ENCODE measurements at places on chromosomes 3 and 15.

- DNase-seq, result no peak
These were observed 305.9 kb upstream of the ARRDC4 start for GRCh38 chr15:97654481-97655076.

- DNase-seq, result no peak
These were observed 732 bp downstream of the FAM43A start for GRCh38 chr3:194686414-194686815.

DNA sequence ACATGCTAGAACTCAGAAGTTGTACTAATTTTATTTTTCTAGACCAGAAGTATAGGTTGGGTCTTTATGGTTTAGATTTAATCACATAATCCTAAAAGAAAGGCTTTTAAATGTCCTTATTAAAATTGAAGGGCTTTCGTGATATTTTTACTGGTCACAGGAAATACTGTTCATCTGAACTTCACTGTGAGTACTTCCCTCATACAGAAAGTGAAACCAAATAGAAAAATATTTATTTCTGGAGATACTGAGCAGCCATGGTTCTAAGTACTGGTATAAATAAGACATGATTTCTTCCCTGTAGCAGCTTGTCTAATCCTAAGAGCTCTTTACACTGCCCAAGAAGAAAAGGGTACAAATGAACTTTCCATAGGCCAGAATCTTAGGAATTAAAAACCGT, 2.0 kb downstream of the SNRK start:
- DNase-seq, result no peak

DNA sequence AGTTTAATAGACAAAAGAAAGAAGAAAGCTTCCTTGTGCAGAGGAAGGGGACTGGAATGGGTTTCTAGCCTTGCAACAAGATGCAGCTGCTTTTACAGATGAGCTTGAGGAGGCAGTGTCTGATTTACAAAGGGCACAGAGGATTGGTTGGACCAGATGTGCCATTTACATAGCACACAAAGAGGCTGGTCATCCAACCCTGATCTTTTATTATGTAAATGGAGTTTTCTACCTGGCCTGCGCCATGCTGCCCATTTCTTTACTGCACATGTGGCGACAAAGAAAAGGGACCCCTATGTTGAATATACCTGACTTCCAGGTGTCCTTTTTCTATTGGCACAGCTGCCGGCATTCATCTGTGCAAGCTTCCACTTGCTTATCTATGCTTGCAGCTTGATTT, 409.4 kb upstream of the FRG2C start:
- DNase-seq, result no peak

GRCh38 chr15:68445351-68445750, 13.4 kb upstream of the ITGA11 start:
- no peak for DNase-seq

DNA sequence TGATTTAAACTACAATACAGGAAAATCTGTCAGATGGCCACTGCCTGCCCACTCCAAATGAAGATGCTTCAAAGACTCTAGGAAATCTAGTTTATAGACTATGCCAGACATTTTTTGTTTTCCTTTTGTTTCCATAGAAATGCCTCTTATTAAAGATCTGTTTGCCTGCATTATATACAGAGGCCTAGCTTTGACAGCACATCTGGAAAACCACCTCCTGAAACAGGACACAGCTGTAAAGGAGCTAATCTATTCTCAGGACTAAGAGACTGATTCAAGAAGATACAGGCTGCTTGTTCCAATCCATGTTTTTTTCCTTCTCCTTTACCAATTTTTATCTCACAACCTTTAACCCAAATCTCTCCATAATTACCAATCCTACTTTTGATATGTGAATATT, 75.3 kb upstream of the STRIT1 start:
- DNase-seq, result no peak

GRCh38 chr15:63067306-63067705, 24.8 kb downstream of the TPM1 start:
- no peak for DNase-seq

DNA sequence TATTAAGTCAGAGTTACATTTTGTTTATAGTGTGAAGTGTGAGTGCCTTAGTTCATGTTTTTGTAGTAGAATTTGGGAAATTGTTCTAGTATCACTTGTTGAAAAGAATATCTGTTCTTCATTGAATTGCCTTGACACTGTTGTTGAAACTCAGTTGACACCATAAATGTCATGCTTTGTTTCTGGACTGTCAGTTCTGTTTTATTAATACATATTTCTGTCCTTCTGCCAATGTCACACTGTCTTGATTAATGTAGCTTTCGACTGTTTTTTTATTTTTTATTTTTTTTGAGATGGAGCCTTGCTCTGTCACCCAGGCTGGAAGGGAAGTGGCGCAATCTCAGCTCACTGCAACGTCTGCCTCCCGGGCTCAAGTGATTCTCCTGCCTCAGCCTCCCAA, 59.1 kb downstream of the CHD2 start:
- DNase-seq, result no peak

DNA sequence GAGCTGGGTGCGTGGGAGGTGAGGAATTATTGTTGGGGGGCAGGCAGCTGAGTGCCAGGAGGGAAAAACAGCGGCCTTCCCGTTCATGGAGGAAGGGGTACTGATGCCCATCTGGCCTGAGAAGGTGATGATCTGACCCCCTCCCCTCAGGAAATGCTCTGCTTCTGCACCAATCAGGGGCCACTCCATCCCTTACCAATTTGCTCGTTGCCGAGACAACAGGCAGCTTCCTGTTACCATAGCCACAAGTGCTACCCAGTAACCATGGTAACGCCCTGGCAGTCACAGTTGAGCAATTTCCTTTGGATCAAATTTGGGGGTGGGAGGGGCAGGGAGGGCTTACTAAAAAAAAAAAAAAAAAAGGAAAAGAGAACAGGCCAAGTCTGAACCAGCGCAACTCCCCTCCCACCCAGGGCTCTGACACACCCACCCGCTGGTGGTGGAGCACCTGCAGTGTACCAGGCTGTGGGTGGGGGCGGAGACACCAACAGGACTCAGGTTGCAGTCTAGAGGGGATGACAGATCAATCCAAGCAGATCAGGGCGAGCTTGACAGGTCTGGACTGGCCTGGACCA, 13.7 kb downstream of the CELF6 start:
- peak; percentile 58 for DNase-seq

GRCh38 chr15:85753791-85754452, 40.8 kb downstream of the KLHL25 start:
- no peak for DNase-seq

DNA sequence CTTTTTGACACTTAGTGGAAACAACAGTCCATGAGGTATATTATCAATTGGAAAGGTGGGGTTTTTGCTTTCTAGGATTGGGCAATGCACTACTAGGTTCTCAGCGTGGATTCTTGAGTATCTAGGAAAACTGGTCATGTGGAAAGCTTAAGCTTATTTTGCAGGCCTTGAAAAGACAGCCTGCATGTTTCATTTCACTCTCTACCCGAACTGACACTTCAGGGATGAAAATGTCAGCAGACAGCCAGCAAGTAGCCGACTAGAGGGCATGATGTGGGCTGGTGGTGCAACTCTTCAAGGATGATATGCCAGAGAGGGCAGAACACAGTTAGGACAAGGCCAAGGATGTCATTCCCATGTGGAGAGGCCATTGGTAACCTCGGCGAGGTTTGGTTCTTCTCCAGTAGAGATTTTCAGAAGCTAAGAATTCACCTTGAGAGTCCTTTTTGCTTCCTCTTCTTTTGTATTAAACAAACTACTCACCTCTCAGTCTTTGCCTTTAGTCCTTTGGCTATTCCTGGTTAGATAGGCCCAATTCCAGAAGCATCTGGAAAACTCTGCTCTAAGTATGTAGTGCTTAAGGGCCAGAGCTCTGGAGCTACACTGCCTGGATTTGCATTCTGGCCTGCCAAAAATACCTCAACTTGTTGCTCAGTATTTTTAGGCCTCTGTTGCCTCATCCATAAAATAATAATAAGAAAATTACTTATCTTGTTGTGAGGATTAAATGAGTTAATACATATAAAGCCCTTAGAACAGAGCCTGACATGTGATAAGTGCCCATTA, 17.9 kb downstream of the LPP start:
- no peak for DNase-seq

DNA sequence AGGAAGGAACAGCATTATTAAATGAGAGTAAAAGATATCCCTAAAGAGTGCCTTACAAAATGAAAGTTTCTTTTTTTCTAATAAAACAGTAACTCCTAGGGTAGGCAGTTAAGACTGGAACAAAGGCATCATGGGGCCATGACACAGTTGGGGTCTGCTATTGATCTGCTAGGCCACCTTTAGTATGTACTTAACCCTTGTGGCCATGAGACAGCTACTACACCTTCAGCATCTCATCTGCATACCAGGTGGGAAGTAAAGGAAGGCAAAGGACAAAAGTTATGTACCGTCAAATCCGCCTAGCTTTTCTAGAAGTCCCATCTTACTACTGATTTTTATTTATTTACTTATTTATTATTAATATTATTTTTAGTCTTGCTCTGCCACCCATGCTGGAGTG, 93.8 kb upstream of the FHIT start:
- no peak for DNase-seq

GRCh38 chr3:189275182-189275581, 103.4 kb downstream of the TPRG1 start:
- no peak for DNase-seq

DNA sequence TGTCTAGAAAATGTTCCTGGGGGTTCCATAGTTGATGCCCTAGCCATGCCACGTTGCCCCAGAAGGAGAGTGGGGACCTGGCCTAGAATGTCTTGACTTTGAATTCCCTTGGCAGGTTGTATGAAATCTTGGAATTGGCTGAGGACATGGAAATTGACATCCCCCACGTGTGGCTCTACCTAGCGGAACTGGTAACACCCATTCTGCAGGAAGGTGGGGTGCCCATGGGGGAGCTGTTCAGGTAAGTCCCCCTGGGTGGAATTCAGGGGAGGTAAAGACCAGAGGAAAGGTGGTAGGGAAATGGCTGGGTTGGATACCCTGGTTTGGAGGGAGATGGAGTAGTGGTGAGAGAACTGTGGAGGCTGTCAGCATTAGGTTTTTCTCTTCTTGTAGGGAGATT, 8.9 kb upstream of the FAM131A start:
- no peak for DNase-seq

GRCh38 chr3:15977090-15977489, 179.3 kb upstream of the ANKRD28 start:
- DNase-seq, result no peak

DNA sequence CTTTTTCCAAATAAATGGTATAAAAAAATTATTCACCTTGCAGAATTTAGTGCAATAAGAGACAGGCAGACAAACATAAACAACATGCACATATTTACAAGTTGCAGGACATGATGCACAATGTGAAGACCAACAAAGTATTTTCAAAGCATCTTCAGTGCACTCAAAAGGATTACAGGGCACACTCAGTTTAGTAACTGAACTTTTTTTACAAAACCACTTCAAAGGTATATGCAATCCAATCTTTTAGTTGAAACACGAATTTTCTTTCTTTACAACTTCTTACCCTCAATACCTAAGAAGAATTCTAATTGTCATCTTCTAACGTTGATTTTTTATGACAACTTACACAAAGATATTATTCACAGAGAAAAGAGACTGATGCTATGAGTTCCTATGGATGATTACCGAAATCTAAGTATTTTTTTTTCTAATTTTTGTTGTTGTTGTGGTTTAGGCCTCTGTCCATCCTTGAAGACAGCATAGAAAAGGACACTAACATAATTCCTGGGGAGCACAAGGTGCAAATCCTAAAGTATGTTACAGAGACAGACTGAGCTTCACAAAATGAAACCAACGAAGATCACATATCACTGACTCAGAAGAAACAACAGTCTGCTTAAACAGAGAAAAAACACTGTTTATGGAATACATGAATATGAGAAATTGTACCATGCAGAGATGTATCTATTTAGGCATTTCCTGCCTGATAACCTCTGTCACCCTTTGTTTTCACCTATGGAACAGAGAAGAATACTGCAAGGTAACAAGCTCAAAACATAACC, 50.3 kb downstream of the ZMAT3 start:
- no peak for DNase-seq

DNA sequence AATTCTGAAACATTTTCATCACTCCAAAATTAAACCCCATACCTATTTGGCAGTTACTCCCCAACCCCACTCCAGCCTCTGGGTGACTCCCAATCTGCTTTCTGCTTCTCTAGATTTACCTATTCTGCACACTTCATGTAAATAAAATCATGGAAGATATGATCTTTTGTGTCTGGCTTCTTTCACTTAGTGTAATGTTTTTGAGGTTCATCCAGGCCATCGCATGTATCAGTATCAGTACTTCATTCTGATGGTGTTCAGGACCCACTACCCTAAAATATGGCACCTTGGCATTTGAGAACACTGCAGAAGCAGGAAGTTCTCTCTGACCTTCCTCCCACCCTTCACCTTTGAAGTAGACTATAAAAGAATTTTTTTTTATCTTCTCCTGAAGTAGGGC, 78.7 kb upstream of the SLC25A26 start:
- DNase-seq, result no peak

DNA sequence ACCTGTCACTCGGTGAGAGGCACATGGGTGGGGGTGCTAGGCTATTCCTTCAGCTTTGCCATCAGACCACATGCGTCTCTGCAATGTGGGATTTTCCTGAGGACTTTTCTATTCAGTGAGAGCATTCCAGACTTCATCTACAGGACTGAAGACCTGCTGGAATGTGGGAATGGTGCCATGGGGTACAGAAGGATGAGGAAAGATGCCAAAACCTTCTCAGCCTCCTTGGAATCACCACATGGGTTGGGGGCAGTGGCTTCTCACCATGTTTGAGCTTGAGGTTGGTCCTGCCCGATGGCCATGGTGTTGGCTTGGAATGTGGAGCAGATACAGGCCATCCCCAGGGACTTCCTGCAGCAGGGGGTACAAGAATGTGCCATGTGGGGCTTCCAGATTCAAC, 80.9 kb upstream of the KLF13 start:
- DNase-seq, result no peak

DNA sequence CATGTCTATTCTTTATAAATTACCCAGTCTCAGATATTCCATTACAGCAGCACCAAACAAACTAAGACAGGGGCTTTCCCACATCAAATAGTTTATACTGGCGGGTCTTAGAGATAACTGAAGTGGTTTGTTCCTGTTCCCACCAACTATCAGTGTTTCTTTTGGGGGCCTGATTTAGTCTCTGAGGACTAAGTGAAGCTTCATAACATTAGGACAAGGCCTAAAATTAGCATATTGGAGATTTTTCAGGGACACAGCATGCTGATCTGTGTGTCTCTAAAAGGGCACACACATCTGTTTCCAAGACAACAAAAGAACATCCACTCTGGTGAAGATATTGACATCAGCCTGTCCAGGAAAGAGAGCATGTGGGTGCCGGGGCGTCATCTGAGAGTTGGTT, 72.6 kb upstream of the SEMA6D start:
- DNase-seq, result no peak

- no peak for DNase-seq
These were observed 12.9 kb downstream of the MB21D2 start for GRCh38 chr3:192904632-192905289.

- no peak for DNase-seq
These were observed 1.4 kb downstream of the C3orf22 start for GRCh38 chr3:126557415-126557745.

Measured in activated naive CD4-positive, alpha-beta T cell treated with anti-CD3 and anti-CD28 coated beads for 36 hours (primary cell).